ENCODE measurements at places on chromosomes 4 and X. TPM values are rescaled to one million over a fixed set of nuclear protein-coding genes. Genes with fewer than 3 reads are reported as not detected.

DNA sequence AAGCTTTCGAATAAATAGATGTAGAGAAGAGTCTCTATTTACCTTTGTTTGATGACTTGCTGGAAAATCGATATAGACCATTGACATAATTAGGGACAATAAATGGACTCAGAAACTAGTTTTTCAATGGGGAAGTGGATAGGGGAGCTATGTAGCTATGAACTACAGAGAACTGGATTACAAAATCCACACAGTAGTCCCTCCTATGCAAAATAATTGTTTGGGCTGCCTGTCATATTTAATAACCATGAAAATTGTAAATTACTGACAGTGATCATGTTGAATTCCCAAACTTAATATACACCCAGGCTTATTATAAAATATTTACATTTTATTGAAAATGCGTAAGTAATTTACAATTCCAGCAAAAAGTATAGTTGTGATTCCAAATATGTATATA, 333.1 kb upstream of the FAM241A start:
- no peak for DNase-seq

GRCh38 chr4:143046454-143046853, 138.3 kb upstream of the USP38 start:
- no peak for DNase-seq

DNA sequence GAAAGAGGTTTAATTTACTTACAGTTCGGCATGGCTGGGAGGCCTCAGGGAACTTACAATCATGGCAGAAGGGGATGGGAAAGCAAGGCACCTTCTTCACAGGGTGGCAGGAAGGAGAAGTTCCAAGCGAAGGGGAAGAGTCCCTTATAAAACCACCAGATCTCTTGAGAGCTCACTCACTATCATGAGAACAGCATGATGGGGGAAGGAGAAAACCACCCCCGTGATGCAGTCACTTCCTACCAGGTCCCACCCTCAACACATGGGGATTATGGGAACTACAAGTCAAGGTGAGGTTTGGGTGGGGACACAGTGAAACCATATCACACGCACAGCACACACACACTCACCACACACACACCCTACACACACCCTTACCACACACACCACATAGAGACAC, 104.3 kb downstream of the DCTD start:
- DNase-seq = no peak

DNA sequence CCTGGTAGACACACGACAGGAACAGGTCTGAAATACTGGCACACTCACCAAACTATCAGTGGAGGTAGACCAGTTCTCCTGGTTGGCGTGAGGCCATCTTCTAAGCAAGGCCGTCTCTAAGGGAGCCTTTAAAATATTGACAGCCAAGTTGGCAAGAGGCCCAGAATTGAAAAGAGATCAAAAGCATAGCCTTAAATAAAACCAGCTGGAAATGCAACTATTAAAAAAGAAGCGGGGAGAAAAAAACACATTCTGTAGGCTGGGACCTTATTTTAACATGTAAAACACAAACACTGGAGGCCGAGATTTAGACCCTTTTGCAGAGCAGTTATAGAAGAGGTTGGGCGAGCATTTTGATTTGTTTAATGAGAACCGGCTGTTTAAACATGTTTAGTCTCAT, 233.0 kb upstream of the CLNK start:
- DNase-seq = no peak

DNA sequence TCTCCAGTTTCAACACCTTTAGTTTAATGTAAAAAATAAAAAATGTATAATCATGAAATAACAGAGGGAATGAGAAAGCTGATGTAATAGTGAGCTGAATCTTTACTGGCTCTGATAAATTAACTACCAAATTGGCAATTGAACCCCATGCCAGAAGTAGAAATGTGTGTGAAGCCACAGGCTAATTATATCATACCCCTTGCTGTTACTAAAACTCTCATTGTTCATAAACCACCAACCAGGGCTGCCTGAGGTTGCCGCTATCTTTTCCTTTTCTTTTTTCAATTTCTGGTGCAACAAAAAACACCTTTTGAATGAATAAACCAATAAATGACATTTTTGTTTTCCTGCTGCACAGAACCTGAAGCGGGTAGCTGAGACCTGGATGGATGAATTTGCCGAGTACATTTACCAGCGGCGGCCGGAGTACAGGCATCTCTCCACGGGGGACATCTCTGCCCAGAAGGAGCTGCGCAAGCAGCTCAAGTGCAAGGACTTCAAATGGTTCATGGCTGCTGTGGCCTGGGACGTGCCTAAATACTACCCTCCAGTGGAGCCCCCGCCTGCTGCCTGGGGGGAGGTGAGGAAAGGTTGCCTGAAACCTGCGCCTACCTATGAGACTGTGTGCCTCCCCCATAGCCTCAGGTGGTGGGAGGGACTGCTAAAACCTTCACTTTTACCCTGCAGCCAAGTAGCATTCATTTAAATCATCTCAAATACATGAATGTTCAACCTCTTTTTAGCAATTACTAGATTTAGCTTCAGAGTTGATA, 216.7 kb upstream of the GALNT7 start:
- DNase-seq = no peak

GRCh38 chr4:187127456-187127855, 403.8 kb upstream of the FAT1 start:
- DNase-seq = no peak

The SEL1L3 gene
- total RNA-seq = 3.3 TPM

- no peak for DNase-seq
Measured at GRCh38 chr4:39716356-39716755, 18.4 kb downstream of the UBE2K start.

GRCh38 chr4:172390331-172390730, 577.1 kb downstream of the GALNTL6 start:
- DNase-seq = no peak

- no peak for DNase-seq
Measured at GRCh38 chr4:89617317-89617716, 219.6 kb downstream of the SNCA start.

DNA sequence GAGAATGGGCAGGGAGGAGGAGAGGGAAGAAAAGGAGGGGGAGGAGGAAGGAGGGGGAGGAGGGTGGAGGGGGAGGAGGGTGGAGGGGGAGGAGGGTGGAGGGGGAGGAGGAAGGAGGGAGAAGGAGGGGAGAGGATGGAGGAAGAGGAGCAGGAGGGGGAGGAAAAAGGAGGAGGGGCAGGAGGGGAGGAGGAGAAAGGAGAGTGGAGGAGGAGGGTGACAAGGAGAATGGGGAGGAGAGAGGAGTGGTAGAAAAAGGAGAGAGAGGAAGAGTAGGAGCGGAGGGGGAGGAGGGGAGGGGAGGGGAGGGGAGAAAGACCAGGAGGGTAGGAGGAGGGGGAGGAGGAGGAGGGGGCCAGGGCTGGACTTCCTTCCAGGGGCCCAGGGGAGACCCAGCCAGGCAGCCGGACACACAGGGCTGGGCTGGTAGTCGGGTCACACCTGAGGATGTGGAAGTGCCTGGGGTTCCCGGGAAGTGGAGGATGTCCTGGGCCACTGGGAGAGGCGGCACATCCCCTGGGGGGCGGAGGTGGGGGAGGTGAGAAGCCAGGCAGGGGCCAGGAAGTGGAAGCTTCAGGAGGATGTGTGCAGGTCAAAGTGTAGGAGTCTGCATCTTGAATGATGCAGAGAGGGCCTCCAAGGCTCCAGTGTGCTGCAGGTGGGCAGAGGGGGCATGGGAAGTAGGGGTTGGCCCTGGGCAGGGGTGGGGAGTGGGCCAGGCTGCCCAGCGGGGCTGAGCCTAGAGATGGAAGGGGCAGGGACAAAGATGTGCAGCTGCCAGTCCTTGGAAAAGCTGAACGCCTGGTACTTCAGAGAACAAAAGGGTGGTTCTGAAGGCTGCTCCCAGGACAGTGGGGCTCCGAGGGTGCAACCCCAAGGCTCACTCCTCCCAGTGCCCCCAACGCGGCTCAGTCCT, 18.8 kb downstream of the IL3RA start:
- no peak for DNase-seq

The OGT gene
- total RNA-seq = 90.1 TPM

DNA sequence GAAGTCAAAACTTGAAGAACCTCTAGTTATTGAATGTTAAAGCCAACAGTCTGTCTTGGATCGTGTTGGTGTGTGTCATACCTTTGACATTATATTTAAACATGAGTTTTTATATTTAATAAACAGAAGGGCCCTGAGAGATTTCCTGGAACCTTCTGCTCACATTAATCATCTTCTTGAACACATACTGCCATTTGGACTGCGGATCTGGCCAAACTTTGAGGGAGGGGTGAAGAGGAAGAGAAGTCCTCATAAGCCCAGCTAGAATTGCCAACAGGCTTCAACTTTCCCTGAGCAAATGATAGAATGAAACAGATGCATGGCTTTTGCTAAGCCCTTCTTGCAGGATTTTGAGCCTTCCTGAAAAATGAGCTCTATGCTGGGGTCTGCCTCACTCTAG, 27.4 kb downstream of the CCKAR start:
- DNase-seq = no peak

DNA sequence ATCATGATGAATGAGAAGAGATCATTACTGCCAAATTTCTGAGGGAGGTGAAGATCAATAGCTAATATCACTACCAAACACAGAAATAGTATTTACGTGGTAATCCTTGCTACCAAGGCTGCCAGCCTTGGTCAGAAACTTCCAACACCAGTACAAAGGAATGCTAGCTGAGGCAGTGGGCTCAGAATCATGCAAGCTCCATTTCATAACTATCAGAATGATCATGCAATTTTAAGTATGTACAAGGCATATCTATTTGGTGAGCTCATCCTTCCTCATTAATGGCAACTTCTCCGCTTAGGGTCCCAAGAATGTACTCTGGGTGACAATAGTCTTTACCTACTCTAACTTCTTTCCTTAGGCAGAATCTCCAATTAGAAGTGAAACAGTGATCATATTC, 135.0 kb downstream of the GPC3 start:
- DNase-seq = no peak

The ENPEP gene
- total RNA-seq = 5.0 TPM

DNA sequence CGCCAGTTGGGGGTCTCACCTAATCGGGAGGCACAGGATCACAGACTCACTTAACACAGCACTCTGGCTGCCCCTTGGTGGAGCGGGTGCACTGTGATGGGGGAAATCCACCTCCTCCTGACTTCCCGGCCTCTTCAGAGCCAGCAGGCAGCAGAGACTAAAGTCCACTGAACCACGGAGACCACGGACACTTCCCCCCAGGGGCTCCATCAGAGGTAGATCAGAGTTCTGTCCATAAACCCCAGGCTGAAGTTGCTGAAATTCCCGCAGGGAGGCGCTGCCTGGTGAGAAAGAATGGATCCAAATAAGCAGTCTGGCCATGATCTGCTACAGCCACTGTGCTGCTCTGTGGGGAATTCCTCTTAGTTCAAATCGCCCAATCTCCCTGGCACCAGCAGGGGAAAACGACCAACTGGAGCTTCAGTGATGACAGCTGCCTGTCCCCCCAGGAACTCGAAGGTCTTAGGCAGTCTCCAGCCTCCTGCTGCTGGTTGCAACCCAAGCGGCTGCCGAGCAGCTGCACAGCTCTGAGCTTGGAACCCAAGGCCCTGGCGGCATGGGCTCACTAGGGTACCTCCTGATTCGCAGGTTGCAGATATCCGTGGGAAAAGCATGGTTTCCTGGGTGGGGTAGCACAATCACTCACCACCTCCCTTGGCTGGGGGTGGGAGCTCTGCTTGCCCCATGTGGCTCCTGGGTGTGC, 106.9 kb upstream of the DCAF12L2 start:
- DNase-seq = no peak

GRCh38 chr4:54737421-54737820, 79.7 kb downstream of the KIT start:
- DNase-seq = no peak

GRCh38 chr4:7213807-7214206, 21.5 kb downstream of the SORCS2 start:
- no peak for DNase-seq

The USP26 gene
- not detected for total RNA-seq

- DNase-seq = no peak
Measured at GRCh38 chrX:139766545-139766983, 58.6 kb upstream of the MCF2 start.

Measured in esophagus muscularis mucosa (tissue), 4 donors.